ENCODE measurements at places on chromosomes 3 and 15.

GRCh38 chr15:88788816-88789215 is 14.4 kb upstream of the ACAN start:
- DNase-seq = no peak

GRCh38 chr3:124972457-124972856 is 37.9 kb upstream of the MUC13 start:
- no peak for DNase-seq

- DNase-seq = no peak
These were observed 364.6 kb downstream of the SHQ1 start for GRCh38 chr3:72483554-72484104.

- DNase-seq = no peak
These were observed 20.8 kb upstream of the VPS8 start for GRCh38 chr3:184791171-184791570.

- no peak for DNase-seq
These were observed 190.3 kb downstream of the OPA1 start for GRCh38 chr3:193783166-193783896.

GRCh38 chr3:52774066-52774713 is 3.2 kb upstream of the ITIH1 start:
- no peak for DNase-seq

GRCh38 chr3:130934442-130935089 is 40.7 kb downstream of the ATP2C1 start:
- no peak for DNase-seq

GRCh38 chr3:72144773-72145505 is 360.0 kb upstream of the PROK2 start:
- DNase-seq = no peak

All from progenitor cell of endocrine pancreas (in vitro differentiated cells).